ENCODE measurements at places on chromosomes 1 and 21.

DNA sequence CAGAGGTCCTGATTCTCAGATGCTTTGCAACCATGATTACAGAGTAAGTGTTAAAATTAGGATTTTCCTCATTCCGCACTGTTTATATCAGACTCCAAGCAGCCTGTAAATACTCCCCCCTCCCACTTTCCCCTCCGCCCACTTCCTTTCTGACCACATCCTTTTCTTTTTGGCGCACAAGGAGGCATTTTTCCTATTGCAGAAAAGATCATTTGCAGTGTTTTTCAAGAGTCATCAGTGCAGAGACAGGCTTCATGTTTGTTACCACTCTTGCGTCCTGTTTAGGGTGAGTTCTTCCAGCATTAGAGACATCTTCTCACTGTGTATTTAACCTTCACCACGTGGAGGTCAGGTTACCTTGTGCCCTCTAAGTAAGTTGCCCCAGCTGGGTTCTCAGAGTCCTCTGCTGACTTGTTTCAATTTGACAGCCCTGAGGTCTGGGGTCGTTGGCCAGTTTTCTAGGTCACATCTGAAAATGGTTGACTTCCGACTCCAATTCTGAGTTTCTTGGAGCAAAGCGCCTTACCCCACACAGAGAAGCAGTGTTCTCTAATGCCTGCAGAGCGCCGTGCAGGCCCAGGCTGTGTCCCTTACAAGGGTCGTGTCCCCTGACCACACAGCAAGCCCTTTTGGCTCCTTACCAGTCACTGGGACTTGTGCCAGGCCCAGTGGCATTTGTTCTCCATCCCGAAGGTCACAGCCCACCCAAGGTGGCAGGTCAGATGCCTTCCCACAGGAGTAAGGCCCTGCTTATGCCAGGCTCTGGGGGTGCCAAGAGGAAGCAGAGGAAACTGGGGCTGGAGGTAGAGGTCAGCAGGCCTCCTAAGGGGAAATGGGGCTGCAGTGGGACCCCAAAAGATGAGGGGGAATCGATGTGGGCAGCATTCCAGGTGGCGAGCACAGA is 85.6 kb downstream of the FAM78B start:
- no peak for DNase-seq

DNA sequence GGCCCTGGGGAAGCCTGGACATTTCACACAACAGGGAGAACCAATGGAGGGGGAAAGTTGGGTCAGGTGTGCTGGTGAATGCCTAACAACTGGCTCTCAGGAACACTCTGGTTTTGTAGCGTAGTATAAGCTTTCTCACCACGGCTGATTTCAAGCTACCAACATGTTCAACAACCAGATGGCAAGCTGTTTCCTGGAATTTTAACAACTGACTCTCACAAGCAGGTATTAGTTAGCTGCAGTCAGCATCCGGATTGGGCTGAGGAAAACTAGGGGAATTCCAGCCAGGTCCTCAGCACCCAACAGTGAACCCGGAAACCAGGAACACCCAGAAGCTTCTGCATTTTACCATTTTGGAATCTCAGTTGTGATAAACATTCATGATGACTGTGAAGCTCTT is 162.3 kb upstream of the CAMK1G start:
- DNase-seq = no peak

- no peak for DNase-seq
Observed at GRCh38 chr21:15421947-15422346, 307.8 kb upstream of the USP25 start.

GRCh38 chr1:226846786-226847185 is 23.6 kb upstream of the PSEN2 start:
- no peak for DNase-seq

DNA sequence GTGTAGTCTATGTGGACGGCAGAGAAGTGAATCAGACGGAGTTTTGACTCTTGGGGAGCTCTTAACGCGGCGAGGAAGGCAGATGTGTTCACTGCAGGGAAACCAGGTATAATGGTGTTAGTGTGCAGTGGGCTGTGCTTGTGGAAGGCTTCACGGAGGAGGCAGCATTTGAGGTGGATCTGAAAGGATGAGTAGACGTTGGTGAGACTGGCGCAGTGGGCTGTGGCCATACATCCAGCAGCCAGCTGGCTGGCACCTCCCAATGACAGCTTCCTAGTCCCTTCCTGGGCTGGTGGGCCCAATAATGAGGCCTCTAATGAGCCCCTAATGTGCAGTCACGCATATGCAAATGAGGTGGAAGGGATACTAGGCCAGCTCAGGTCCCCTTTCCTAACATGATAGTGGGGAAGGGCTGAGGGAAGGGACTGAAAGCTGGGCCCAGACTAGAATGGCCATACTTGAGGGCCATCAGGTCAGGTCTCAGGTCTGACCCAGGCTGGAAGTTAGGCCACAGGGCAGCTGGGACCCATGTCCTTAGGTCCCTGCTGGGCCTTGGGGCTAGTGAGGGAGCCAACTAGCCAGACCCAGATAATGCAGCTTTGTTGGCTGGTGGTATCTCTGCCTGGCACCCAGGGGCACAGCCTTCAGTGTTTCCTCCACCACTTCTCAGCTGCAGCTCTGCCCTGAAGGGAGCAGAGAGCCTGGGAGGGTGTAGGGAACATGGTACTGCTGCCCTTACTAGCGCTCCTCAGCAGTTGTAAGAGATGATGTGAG is 3.8 kb downstream of the MAP7D1 start:
- DNase-seq = no peak

DNA sequence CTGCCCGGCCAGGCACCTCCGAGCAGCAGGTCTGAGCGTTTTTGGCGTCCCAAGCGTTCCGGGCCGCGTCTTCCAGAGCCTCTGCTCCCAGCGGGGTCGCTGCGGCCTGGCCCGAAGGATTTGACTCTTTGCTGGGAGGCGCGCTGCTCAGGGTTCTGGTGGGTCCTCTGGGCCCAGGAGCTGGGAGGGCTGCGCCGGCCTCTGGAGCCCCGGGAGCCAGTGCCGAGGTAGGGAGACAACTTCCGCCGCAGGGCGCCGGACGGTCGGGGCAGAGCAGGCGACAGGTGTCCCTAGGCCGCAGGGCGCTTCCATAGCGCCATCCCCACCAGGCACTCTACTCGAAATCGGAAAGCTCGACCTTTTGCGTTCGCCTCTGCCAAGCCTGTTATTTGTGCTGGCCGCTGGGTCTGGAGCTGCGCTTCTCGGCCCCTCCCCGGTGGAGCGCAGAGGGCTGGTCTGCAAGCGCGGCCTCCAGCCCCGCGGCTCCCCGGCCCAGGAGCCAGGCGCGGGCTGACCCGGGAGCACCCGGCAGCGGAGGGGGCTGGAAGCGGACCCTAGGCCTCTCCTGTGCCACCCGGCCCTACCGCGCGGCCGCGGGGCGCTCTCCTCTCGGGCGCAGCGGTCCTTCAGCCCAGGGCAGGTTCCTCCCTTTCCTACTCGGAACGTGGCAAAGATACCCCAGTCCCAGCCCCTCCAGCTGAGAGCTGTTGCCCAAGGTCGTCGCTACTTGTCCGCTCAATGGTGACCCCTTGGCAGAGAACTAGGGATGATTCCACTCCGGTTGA is 2.2 kb downstream of the SIM2 start:
- no peak for DNase-seq
